Glutamatergic neuron (in vitro differentiated cells): ENCODE measurements at places on chromosomes 1 and 21.

DNA sequence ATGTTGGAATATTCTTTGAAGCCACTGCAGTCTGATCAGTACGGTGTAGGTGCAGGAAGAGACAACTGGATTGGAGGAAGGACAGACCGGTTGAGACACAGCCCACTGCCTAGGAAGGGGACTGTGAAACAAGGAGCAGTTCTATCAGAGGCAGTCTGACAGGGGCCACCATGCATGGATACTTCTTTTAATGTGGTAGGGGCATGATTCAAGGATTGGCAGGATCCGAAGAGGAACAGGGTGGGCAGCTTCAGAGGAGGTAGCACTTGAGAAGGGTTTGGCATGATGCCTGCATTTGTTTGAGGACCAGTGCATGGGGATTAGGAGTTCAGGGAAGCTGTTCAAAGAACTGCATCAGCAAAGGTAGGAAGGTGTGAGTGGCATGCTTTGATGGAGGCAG, 167.9 kb downstream of the DYRK1A start:
- no peak for DNase-seq

DNA sequence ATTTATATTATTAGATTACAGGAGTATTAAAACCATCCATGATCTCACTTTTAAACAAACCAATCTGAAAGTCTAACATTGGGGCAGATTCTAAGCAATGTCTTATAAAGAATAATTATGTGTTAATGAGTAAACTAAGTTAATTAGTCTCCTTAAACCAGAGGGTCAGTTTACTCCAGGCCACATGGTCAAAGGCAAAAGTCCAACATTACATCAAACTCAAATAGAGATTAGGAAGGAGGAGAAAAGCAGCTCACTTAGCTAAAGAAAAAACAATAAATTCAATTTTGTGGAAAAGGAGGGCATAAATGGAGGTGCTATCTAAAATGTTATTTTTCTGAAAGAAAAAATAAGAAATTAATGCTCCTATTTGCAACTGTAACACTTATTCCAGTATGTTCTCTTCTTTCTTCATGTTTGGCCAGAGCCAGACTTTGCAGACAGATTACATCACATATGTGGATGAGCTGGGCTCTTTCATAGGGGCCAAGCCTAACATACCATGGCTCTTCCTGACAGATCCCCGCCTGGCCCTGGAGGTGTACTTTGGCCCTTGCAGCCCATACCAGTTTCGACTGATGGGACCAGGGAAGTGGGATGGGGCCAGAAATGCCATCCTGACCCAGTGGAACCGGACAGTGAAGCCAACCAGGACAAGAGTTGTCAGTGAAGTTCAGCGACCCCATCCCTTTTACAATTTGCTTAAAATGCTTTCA, 24.3 kb upstream of the FMO2 start:
- no peak for DNase-seq

GRCh38 chr21:32403201-32403777, 9.2 kb upstream of the EVA1C start:
- DNase-seq, result peak; percentile 62

- DNase-seq, result no peak
Observed at GRCh38 chr1:47771751-47772150, 225.4 kb downstream of the TRABD2B start.

DNA sequence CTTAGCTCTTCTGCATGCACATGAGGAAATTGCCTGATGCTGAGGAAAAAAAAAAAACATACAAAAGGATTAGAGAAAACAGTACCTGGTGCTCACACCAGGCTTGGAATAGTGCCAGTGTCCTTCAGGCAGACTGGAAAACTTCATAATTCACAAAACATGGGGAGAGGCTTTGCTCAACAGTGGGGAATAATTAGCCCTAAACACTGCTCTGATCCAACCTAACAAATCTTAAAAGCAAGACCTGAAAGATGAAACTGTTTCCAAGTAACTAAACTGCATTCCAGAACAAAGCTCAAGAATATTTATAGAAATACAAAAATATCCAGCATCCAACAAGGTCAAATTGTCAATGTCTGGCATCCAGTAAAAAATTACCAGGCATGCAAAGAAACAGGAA, 124.8 kb downstream of the AK5 start:
- no peak for DNase-seq

- no peak for DNase-seq
Observed at GRCh38 chr1:37037690-37038089, 3.4 kb upstream of the GRIK3 start.
